ENCODE measurements at places on chromosomes 2 and 18.

DNA sequence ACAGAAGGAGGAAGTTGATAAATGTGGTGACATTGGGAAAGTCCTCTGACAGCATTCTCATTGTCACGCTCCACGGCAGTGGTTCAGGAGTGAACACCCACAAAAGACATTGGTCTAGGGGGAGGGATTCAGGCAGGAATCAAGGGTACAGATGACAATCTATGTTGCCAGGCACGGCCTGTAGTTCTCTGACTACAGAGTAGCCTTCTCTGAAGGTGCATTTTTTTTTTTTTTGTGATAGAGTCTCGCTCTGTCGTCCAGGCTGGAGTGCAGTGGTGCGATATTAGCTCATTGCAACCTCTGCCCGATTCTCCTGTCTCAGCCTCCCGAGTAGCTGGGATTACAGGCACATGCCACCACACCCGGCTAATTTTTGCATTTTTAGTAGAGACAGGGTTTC is 7.4 kb upstream of the MOB1A start:
- no peak for DNase-seq

- no peak for DNase-seq
Measured at GRCh38 chr2:111716905-111717775, 166.9 kb downstream of the ANAPC1 start.

GRCh38 chr2:86301009-86301408 is 36.4 kb downstream of the REEP1 start:
- DNase-seq = no peak

DNA sequence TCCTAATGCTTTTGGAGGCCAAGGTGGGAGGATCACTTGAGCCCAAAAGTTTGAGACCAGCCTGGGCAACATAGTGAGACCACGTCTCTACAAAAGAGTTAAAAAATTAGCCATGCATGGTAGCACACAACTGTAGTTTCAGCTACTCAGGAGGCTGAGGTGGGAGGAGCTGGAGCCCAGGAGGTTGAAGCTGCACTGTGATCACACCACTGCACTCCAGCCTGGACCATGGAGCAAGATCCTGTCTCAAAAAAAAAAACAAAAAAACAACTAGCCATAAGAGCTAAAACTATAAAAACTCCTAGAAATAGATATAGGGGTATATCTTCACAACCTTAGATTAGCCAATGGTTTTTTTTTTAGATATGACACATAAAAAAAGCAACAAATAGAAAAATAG is 16.9 kb upstream of the COL6A3 start:
- no peak for DNase-seq

DNA sequence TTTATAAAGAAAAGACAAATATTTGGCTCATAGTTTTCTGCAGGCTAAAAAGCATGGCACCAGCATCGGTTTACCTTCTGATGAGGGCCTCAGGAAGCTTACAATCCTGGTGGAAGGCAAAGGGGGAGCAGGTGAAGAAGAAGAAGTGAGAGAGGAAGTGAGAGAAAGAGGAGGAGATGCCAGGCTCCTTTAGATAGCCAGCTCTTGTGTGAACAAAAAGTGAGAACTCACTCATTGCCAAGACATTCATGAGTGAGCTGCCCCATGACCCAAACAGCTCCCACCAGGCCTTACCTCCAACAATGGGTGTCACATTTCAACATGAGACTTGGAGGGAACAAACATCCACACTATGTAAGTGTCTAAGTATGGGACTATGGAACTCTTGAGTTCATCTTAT is 14.3 kb downstream of the CCDC150 start:
- DNase-seq = no peak
